ENCODE measurements at places on chromosomes 5 and 9.

GRCh38 chr5:158164296-158165047 lies 305.5 kb upstream of the CLINT1 start:
- no peak for DNase-seq

GRCh38 chr5:165333623-165334022 lies 1828.2 kb downstream of the MAT2B start:
- DNase-seq = no peak

DNA sequence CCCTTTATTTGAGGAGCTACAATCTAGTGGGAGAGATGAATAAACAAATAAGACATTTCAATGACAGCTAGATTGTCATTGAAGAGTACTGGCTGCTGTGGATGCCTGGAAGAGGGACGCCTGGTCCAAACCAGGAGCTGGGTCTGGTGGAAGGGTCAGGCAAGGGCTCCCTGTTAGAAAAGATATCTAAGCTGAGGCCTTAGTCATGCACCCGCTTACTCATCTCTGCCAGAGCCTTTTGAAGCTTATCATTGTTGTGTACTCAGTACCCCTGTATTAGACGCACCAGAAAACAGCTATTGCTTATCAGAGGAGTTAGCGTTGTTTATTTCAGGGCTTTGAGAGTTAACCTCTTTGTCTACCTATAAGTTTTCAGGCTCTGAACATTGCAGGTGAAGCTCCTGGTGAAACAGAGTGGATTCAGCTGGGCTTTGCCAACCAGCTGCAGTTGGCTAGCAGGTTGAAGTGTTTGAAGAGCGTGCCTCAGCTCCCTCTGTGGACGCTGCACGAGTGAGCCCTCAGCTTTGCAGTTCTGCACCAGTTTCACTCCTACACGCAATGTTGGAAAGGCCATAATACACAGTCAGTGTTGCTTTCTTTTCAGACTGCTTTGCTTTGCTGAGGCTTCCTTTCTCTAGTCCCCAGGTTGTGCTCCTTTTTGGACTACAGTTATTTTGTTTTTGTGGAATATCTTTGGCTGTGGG lies 5.6 kb upstream of the GPR151 start:
- peak; percentile 12 for DNase-seq

DNA sequence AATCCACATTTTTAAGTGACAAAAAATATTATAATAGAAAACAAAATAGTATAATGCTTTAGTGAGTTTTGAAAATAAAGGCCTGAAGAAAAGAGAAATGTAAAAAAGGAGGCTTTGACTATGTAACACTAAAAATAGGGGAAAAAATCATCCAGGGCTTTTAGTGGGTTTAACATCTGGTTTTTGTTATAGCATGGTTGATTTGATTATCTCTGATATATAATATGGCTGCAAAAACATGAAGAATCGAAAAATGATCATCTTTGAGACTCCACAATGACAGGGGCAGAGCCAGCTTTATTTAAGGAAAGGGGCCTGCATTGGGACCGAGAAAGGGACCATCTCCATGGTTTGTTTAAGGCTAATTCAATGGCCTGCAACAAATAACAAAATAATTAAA lies 393.8 kb downstream of the PLK2 start:
- no peak for DNase-seq

GRCh38 chr9:83936523-83936922 lies 15.3 kb upstream of the KIF27 start:
- no peak for DNase-seq

GRCh38 chr5:142939006-142939405 lies 168.8 kb downstream of the ARHGAP26 start:
- DNase-seq = no peak

DNA sequence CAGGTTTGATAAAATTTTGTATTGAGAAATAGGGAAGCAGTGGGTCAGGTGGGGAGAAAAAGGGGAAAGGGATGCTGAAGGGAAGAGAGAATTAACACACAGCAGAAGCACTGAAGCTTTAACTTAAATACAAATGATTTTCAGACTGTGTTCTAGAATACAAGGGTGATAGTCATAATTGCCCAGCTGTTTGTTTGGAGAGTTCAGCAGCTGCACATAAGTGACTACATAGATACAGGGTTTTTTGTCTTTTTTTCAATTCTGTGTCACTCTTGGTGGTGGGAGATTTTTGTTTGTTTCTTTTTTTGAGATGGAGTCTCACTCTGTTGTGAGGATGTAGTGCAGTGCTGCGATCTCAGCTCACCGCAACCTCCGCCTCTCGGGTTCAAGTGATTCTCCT lies 590.4 kb upstream of the SEMA6A start:
- no peak for DNase-seq

GRCh38 chr5:464446-464842 lies 21.5 kb downstream of the EXOC3 start:
- DNase-seq = no peak

GRCh38 chr9:38227656-38228055 lies 158.6 kb upstream of the SHB start:
- DNase-seq = no peak

DNA sequence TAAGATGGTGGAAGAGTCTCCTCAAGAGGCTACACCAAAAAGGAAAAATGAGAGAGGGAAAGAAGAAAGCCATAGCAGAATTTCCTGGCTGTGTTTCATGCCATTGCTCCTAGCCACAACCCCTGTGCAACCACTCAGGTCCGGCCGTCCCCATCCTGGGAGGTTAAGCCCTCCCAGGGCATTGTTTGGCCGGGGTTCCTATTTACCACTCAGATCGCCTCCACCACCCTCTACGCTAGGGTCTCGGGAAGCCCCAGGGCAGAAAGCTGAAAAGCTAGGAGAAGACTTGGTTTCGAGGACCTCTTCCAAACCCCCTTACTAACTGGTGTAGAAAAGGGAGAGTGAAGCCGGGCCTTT lies 715 bp downstream of the RC3H2 start:
- no peak for DNase-seq

DNA sequence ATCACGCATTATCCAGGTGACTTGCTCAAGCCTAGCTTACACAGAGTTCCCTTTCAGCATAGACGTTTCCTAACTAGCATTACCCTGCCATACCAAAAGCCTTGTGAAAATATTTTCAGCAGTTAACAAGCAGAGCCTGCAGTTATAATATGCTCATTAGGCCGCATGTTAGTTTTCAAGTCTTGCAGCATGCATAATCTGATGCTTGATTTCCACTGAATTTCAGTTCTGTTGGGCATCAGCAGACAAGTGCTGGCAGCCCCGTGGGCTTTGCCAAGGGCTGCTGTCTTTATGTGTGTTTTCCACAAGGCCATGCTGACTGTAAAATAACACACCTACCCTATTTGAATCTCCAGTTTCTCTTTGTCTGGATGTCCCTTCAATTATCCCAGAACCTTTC lies 491.0 kb upstream of the WWC1 start:
- DNase-seq = no peak

- DNase-seq = no peak
These were observed 316.2 kb downstream of the BRINP1 start for GRCh38 chr9:119053070-119053469.

DNA sequence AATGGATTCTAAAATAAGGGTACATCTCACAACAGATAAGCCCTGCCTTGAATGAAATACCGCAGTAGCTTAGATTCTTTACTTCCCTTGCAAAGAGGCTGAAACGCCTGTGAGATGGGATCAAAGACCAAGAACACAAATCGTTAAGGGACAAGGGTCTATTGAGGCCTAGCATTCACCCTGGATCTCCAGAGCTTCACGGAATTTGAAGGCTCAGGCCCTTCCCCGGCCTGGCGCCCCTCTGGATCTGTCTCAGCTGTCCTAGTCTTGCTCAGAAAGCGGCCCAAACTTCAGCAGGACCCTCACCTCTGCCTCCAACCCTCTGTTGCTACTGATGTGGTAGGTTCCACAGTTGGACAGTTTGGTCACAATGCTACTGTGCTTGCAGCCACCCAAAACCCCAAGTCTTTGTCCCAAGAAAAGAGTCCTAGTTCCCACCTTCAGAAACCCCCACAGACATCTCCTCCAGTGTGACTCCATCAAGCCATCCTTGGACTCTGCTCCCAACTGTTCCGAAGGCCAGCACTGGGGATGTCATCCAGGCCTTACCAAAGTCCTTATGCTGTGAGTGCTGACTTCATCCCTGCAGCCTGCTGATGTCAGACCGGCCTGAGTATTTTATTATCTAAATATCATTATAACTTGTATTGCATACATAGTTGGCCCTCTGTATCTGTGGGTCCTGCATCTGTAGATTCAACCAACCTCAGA lies 9.4 kb downstream of the CORO2A start:
- DNase-seq = no peak

DNA sequence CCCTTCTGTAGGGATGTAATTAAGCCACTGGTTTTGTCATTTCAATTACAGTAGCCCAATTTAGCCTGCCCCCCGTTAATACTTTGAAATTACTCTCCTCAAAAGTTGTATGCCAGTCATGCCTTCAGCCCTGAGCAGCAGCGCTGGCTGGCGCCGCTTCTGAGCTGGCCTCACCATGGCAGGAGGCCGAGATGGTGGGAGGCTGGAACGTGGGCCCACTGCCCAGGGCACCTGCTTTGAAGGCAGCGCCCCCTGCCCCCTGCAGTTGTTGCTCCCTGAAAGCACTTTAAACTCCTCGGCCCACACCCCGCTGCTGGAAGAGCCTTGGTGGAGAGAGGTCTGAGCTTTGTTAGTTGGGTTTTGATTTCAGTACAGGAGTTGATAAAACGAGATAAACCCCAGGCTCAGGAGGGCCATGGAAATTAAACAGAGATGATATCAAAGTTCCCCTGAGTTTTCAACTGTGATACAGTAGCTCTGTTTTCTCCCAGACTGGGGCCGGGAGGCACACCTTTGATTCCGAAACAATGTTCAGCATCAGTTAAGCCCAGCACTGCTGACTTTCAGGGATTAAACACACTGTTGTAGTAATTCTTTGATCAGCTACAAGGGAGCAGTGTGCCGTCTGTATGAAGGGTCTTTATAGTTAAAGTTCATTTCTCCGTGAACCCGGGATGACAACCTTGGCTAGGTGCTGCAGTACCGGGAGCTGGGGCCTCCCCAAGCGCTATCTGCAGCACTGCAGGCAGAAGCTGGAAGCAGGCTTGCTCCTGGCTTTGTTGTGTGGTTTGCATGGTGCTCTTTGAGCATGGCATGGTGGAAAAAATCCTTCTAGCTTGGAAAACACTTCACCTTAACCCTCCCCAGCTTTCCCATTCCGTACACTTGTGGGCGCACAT lies 9.5 kb downstream of the MVB12B start:
- DNase-seq = no peak

DNA sequence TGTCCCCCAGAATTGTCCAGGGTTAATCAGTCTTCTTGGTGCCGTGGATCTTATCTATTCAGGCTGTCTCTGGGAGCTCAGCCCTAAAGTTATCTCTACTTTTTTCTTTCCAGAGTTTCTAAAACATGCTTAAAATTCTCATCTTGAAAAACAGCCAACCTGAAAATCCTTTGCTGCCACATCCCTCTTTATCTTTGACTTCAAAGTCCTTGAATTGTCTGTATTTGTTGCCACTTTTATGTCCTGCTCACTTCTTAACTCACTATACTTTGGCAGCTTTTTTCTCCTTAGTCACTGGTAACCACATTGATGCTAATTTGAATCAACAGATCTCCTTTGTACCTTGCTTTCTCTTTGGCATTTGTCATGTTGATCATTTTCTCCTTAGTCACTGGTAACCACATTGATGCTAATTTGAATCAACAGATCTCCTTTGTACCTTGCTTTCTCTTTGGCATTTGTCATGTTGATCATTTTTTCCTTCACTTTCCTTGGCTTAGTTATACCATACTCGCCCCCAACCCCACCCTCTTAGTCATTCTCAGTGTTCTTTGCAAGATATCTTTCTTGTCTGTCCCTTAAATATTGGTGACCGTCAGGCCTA lies 8.5 kb downstream of the DMXL1 start:
- no peak for DNase-seq
